ENCODE measurements at places on chromosomes 12 and 14.

DNA sequence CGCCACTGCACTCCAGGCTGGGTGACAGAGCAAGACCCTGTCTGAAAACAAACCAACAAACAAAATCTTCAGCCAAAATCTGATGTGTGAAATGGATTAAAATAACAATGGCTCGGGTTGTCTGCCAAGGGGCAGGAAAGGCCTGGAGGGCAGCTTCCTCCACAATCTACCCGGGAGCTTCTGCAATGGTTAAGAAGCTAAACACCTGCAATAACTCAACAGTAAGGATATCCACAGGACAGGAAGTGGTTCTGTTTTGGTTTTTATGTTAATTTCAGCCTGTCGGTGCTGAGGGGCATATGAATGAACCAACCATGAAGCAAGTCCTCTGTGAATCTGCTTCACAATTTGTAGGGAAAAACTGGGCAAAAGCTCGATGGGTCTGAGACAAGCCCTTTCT lies 34.4 kb downstream of the RAD52 start:
- DNase-seq, result no peak

DNA sequence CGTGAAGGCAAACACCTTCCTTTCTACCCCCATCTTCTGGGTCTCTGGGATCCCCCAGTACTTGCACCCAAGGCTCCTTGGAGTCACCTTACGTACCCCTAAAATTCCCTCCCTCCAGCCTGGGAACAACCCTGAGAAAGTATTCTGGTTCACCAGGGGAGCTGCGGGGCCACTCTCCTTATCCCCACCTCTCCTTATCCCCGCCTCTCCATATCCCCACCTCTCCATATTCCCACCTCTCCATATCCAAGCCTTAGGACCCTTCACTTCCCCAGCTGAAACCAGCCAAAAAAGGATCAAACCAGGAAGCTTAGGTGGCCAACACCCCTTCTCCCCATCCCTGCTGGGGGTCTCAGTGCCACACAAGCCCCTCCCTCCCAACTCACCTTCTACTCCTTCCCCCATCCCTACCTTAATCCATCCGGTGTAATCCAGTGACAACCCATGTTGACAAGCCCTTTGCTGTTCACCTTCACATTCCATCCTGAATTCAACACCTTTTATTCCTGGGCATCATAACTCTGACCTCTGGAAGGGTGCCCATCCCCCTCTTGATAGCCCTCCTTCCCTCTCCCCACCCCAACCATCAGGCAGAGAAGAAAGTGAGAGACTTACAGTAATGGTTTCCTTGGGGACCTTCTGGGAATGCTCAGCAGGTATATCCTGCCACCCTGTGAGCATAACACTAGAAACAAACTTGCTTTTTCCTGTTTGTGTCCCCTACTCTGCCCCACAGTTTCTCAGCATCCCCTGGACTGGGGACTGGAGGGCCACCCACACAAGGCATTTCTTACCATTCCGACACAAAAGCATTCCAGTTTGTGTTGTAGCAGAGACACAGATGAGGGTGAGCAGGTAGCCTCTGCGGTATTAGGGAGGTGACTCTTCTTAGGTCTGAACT lies 1.6 kb upstream of the MSI1 start:
- no peak for DNase-seq

DNA sequence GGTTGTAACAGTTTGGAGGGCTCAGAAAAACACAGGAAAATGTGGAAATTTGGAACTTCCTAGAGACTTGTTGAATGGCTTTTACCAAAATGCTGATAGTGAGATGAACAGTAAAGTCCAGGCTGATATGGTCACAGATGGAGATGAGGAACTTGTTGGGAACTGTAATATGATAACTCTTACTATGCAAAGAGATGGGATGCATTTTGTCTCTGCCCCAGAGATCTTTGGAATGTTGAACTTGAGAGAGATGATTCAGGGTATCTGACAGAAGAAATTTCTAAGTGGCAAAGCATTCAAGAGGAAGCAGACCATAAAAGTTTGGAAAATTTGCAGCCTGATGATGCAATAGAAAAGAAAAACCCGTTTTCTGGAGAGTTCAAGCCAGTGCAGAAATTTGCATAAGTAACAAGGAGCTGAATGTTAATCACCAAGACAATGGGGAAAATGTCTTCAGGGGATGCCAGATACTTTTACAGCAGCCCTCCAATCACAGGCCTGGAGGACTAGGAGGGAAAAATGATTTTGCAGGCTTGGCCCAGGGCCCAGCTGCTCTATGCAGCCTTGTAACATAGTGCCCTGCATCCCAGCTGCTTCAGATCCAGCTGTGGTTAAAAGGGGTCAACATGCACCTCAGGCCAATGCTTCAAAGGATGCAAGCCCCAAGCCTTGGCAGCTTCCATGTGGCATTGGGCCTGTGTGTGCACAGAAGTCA lies 572.7 kb upstream of the ATP2B1 start:
- no peak for DNase-seq

DNA sequence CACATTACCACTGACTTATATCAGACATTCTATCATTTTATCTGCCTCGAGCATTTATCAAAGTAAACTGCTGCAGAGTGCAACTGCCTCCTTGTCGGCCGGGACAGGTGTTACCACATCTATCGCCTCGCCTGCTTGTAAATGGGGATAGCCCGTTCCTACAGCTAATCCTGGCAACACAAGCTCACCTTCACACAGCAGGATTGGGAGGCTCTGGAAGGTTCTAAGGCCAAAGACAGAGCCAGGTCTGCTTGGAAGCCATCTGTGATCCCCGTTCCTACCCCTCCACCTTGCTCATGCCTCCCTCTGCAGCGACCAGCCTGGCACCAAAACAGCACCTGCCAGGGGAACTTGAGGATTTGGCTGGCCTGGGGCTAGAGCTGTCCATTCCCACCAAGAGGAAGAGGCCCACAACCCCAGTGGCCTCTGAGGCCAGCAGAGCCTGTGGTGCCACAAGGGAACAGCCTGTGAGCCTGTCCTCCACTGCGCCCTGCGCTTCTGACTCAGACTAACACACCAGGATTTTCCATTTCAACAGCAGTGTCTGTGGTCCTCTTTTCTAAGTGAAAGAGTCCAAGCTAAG lies 114.8 kb upstream of the DIO3 start:
- DNase-seq, result no peak

GRCh38 chr14:103103461-103104388 lies 9.2 kb downstream of the EXOC3L4 start:
- no peak for DNase-seq
